ENCODE measurements at places on chromosomes 13 and 19. TPM values are rescaled to one million over a fixed set of nuclear protein-coding genes. Genes with fewer than 3 reads are reported as not detected.
A peak's percentile ranks its signal among the peaks of the same experiment; 100 is the strongest.

The ATP4B gene
- total RNA-seq, result not detected

The CNN1 gene
- total RNA-seq, result not detected

The RFPL4AL1 gene
- not detected for total RNA-seq

The TMPRSS9 gene
- total RNA-seq, result not detected

The TTC9B gene
- not detected for total RNA-seq

The KLK8 gene
- total RNA-seq, result not detected

The ARRDC5 gene
- not detected for total RNA-seq

The IGFLR1 gene
- total RNA-seq, result 5.8 TPM

DNA sequence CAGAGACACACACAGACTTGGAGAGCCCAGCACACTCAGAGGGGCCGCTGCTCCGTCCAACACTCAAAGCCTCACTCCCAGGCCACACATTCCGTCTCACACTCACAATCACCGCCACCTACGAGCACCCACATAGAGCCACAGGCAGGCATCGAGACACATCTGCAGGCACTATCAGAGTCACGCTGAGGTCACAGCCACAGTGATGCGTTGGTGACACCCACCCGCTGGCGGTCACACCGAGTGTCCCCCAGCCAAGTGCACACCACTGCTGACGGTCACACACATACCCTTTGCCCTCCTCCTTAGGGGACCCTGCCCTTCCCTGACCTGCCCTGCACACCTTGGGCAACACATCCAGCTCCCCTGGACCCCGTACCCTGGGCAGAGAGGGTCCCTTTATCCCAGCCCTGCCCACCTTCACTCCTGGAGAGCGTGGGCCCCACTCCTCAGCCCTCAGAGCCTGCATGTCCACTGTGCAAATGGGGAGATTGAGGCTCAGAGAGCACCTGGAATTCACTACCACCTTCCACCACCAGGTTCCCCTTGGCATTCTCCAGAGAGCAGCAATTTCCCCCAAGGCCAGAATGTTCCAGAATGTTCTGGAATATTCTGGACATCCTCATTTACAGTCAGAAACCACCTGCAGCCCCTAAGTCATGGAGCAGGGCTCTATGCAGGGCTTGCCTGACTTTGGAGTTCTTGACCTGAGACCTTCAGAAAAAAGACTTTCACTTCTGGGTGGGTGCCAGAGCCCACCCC is 5.4 kb downstream of the FUT5 start:
- DNase-seq, result no peak

DNA sequence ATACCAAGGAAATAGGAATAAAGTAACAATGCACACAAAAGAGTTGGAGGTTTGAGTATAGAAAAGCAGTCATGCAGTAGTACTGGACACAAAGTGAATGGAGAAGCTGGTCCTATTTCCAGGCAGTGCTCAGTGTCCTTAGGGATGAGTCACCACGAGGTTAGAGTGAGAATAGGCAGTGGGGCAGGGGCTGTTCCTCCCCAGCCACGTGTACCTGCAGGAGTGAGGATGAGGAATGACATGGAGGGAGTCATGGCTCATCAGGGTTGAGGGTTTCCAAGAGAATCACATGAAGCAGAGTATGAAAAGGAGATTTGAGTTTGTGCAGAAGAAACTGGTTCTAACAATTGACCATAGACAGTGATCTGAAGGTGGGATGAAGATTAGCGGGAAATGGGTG is 74.8 kb upstream of the ZNF835 start:
- DNase-seq, result no peak

DNA sequence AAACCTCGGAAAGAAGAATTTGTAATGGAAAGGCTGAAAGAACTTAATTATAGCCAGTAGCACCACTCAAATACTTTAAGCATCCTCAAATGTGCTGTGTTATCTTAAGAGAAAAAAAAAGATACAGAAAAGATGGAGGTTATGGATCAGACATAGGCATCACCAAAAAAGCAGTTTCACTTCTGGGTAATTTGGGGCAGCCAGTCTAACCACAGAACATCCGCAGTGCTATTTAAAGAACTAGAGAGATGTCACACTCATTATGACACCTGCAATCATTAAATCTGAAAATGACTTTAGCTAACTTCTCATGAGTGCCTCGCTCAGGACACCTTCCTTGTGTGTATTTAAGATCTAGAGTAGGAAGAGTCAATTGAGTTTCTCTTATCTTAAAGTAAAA is 211.8 kb downstream of the RBM26 start:
- DNase-seq, result no peak

DNA sequence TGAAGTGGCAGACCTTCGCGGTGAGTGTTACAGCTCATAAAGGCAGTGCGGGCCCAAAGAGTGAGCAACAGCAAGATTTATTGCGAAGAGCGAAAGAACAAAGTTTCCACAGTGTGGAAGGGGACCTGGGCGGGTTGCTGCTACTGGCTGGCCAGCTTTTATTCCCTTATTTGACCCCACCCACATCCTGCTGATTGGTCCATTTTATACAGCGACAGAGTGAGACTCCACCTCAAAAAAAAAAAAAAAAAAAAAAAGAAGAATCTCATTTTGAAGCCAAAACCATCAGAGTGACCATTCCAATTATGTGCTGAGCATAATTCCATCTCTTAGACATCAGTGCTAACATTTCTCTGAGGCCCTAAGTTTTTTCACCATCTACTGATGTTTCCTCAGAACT is 1.9 kb upstream of the ZNF552 start:
- DNase-seq, result no peak

- no peak for DNase-seq
These were observed 158.0 kb downstream of the TM9SF2 start for GRCh38 chr13:99659226-99659625.

GRCh38 chr13:34369931-34370330 is 552.0 kb downstream of the RFC3 start:
- no peak for DNase-seq

DNA sequence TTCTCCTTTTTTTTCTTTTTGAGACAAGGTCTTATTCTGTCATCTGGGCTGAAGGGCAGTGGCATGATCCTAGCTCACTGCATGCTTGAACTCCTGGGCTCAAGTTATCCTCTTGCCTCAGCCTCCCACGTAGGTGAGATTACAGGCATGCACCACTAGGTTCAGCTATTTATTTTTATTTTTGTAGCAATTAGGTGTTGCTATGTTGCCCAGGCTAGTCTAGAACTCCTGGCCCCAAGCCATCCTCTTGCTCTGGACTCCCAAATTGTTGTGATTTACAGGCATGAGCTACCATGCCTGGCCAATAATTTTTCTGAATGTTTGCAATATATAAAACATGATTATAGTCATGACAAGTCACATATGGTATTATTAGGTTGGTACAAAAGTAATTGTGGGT is 161.1 kb upstream of the ATXN8OS start:
- DNase-seq, result no peak

GRCh38 chr13:30529085-30529834 is 63.5 kb upstream of the HMGB1 start:
- no peak for DNase-seq

DNA sequence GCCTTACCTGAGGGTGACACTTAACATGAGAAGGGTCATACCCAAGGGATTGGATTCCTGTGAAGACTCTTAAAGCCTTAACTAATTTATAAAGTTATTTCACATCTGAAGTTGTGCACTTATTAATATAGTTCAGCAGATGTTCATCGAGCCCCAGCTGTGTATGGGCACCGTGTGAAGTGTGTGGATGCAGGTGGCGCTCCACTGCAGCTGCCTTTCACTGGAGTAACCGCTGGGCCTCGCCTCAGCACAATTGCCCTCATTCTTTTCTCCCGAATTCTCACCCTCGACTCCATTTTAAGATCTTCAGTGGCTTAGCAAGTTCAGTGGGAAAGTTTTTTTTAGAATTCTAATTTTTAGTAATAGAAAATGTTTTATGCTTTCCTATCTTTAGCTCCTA is 66.2 kb downstream of the DPY19L3 start:
- no peak for DNase-seq

- DNase-seq, result no peak
These were observed 367.2 kb downstream of the DNAJC15 start for GRCh38 chr13:43390619-43391018.

DNA sequence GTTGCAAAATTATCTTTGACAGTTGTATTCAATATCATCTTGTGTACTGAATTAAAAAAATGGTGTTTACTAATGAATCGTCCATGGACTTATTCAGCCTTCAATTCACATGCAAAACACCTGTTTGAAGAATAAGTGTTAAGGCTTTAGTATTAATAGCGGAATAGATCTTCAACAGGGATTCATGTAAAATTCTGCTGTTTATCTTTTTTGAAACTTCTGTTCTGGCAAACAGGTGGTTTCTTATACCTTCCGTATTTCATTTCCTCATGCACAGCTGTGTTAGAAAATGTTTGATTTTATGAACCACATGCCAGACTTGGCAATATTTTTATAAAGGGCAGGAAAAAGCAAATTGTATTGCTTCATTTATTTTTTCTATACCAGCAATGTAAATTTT is 255.7 kb downstream of the DACH1 start:
- DNase-seq, result no peak

- no peak for DNase-seq
These were observed 35.1 kb upstream of the FBXL3 start for GRCh38 chr13:77062097-77062496.

- DNase-seq, result peak; percentile 59
These were observed 35.9 kb downstream of the OXGR1 start for GRCh38 chr13:96958286-96958891.

DNA sequence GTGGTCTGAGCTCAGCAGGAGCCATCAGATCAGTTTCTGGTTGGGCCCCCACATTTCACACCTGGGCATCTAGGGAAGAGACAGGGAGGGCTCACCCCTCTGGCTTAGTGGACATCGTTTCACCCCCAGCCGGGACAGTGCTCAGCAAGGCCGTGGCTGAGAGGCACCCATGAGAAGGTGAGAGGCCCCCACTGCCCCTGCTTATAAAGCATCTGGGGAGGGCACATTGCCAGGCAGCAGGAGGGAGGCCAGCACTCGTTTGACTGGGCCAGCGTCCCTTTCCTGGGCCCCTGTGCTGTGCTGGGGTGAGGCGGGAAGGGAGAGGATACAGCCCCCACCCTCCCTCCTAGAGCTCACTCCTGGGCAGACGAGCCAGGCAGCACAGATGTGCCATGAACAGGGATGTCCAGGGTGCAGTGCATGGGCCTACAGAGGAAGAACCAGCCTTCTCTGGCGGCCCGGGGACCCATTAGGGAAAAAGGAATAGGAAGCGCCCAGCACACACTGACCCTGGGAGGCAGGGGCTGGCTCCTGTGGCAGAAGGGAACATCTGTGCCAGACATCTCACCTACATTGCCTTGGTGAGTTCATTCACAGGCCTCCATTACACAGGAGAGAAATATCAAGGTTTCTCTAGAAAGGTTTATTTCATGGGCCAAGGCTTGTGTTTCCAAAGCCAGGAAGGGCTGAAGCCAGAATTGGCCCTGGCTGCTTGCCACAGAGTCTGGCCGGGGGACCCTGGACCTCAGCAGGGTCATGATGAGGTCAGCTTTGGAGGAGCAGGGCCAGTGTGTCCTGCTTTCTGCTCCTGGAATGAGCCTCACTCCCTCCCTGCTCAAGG is 7.7 kb downstream of the AP1M1 start:
- DNase-seq, result no peak

- DNase-seq, result peak; percentile 93
These were observed 39.1 kb upstream of the RNF113B start for GRCh38 chr13:98216135-98216565.

- DNase-seq, result peak; percentile 37
These were observed 24.4 kb upstream of the ZNF561 start for GRCh38 chr19:9645472-9645871.

DNA sequence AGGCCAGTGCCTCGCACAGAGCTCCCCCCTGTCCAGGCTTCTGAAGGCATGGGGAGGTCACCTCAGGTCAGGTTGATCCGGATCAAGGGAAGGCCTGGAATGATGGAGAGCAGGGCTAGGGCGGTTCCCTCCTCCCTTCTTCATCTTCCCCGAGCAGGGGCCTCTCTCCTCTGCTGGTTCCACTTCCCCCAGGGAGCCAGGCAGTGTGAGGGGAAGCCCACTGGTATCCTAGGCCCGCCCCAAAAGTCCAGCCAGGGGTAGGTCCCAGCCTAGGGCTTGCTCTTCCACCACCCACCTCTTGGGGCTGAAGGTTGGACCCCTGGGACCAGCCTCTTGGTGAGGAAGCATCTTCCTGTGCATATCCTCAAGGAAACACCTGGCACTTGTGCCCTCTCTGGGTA is 16.4 kb upstream of the PRR19 start:
- no peak for DNase-seq

DNA sequence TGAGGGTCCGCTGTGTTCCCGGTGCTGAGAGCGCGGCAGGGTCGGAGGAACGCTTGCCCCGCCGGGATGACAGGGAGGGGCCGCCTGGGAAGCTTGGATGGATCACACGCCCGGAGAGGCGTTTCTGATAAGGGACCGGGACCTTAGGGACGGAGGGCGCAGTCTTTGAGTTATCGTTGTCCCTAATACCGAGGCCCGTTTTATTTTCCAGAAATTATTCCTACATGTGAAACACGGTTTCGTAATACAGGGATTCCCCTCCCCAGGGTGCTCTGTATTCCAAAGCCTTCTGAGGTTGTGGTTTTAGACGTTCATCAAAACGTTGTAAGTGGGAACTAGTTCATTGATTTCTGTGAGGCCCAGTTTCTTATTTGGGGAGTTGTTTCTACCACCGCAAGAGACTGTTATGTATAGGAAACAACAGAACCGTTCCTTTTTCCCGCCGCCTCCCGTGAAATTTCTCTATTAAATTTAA is 752 bp downstream of the PDCD5 start:
- peak; percentile 27 for DNase-seq

- DNase-seq, result peak; percentile 94
These were observed 97.7 kb downstream of the SIPA1L3 start for GRCh38 chr19:38004521-38005223.

DNA sequence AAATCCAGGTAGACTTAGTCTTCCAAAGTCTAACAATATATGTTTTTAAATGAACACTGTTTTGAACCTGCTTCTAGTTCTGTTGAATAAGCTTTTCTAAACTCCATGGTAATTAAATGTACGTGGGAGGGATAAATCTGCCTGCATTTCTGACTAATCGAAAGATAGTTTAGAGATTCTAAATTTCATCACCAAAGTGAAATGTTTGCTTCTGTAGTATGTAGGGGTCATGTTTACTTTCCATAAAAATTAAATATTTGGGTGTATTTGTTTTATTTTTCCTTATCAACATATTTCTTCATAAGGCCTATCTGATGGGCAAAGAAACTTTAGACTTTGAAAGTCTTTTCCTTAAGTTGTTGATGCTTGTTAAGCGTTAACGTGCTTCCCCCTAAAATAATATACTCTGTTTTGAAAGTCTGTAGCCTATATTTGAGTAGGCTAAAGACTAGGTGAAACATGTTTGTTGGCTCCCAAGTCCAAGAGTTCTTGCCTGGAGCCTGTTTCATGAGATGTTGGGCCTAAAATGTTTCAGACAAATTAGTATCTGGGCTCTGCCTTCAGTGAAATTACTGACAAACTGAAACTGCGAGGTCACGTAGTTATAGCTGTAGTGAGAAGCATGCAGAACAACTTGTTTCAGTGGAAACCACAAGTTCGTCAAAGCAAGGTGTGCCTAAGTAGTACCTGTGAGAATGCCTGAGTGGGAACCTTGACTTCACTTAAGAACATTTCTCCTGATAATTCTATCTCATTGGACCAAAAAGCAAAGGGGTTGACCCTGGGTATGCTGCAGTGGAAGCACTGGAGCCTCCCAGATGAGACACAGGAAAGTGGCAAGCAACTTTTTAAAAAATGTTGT is 126.2 kb downstream of the LMO7 start:
- no peak for DNase-seq

Data from A673 (cell line).